CD4-positive, alpha-beta T cell treated with Interleukin-17A for 1 hour (primary cell): ENCODE measurements at places on chromosomes 4 and X.

GRCh38 chr4:87031920-87032319 is 97.1 kb downstream of the AFF1 start:
- DNase-seq = no peak

- no peak for DNase-seq
Measured at GRCh38 chr4:99361899-99362275, 9.3 kb upstream of the ADH1C start.

GRCh38 chr4:140174543-140174942 is 20.6 kb upstream of the MAML3 start:
- no peak for DNase-seq

DNA sequence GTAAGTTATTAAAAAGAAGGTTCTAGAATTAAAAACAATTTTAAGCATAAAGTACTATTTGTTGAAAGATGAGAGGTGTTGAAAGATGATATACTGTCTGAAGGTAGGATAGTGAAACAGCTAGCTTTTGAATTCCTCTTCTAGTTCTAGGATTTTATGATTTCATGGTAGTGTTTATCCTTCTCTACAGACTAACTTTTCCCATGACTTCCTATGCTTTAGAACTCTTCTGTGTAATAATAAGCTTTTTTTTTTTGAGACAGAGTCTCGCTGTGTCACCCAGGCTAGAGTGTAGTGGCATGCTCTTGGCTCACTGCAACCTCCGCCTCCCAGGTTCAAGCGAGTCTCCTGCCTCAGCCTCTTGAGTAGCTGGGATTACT is 96.0 kb upstream of the NUDT6 start:
- DNase-seq = no peak

- no peak for DNase-seq
Measured at GRCh38 chrX:110683925-110684324, 111.7 kb downstream of the CHRDL1 start.

- DNase-seq = no peak
Measured at GRCh38 chr4:10353110-10353509, 104.1 kb downstream of the ZNF518B start.

DNA sequence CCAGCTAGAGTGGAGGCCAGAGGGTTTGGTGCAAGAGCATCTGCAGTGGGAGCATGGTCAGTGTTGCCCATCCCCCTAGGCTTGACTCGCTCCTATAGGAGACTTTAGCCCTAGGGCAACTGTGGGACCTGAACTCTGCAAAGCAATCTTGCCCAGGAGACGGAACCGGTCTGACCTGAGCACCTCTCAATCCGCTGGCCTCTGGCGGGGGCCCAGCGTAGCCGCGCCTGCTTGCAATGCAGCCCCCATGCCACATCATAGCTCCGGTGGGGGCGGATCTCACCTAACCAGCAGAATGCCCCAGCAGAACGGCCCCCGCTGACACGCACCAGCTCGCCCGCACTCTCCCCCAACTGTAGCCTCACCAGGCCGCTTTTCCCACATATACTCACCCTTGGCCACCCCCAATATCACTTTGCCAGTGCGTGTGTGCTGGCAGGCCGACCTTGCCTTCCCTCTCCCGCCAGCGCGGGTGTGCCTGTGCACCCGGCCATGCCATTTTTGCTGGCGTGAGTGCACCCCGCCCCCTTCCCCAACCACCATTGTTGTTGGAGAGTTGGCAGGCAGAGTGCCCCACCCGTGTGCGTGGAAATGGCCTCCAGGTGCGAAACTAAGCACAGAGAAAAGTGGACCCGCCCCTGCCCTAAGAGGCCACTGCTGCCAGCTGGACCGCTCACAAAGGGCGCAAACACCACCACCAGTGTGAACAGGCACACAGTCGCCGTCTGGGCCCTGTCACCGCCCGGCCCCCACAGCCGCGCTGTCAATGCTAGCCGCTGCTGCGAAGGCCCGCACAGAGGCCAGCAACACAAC is 5.8 kb downstream of the BEX4 start:
- no peak for DNase-seq

DNA sequence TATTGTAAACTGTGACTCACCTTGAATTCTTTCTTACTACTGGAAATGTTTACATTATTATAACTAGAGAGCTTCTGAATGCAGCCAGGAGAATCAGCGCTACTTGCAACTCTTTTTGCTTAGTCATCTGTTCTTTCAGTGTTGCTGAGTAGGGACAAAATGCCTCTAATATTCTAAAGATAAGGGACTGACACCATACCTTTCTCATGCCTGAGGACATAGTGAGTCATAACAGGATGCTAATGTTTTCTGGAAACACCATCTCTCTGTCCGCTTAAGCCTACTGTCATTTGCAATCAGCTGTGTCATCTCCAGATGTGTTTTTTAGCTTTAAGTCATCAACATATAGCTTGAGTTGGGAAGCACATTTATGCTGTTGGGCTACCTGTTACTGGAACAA is 108.3 kb downstream of the QRFPR start:
- no peak for DNase-seq

DNA sequence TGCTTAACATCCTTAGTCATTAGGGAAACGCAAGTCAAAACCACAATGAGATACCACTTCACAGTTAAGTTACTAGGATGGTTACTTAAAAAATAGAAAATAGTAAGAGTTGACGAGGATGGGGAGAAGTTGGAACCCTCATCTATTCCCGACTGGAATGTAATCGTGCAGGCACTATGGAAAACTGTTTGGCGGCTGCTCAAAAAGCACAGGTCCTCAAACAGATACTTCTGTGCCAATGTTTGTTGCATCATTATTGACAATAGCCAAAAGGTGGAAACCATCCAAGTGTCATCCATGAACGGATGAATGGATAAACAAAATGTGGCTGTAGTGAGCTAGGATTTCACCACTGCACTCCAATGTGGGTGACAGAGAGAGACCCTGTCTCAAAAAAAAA is 11.7 kb downstream of the CTAG1B start:
- DNase-seq = no peak

- DNase-seq = no peak
Measured at GRCh38 chr4:184392748-184393559, 81.4 kb downstream of the IRF2 start.

- DNase-seq = no peak
Measured at GRCh38 chr4:3372264-3372932, 69.4 kb upstream of the HGFAC start.

- no peak for DNase-seq
Measured at GRCh38 chr4:79207281-79207680, 118.6 kb downstream of the NAA11 start.

DNA sequence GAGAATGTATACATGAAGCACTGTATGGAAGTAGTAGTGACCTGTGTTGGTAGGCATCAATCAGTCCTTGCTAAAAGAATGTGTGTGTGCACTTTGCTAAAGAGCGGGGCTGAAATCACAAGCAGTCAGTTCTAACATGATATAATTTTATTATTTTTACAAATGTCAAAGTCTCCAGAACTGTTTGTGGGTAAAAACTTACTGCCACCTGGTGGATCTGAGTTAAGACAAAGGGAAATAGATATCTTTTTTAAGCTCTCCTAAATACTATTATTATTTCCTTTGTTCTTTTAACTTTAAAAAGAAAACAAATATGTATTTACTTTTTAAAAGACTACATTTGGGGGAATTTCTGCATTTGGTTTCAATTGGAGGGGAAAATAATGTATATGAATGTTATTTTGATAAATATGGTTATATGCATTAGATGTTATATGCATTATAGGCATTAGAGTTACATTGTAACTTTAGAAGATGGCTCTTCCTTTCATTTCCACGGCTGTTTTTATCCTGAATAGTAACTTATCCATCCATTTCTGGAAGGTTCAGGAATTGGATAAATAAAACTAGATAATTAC is 7.8 kb upstream of the CLOCK start:
- peak; percentile 58 for DNase-seq

DNA sequence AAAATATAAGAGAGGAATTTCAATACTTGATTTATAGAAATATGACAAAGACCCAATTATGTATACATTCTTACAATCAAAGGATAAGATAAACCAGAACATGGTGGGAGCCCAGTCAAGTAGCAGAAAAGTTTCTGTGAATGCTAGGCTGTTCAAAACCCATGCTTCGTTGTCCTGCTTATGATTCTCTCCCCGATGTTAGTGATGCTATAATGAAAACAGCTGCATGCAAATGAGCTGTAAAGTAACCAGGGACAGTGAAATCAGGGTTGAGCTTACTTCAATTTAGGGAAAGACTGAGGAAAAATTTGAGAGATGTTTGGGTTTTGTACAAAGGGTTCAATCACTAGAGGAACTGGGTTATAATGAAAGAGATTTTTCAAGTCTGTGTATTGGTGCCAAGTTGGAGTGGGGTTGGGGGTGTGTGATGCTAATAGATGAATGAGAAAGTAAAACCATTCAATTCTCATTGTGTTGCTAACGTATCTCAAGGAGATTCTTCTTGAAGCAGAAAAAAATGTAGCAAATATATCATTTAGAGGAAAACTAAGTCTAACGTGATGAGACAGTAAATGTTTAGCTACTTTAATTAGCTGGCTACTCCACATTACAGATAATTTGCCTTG is 59.3 kb upstream of the PPP1R2C start:
- DNase-seq = no peak

- DNase-seq = no peak
Measured at GRCh38 chr4:109947918-109948317, 35.2 kb downstream of the EGF start.

- DNase-seq = no peak
Measured at GRCh38 chrX:146278381-146278780, 460.8 kb downstream of the SLITRK2 start.

DNA sequence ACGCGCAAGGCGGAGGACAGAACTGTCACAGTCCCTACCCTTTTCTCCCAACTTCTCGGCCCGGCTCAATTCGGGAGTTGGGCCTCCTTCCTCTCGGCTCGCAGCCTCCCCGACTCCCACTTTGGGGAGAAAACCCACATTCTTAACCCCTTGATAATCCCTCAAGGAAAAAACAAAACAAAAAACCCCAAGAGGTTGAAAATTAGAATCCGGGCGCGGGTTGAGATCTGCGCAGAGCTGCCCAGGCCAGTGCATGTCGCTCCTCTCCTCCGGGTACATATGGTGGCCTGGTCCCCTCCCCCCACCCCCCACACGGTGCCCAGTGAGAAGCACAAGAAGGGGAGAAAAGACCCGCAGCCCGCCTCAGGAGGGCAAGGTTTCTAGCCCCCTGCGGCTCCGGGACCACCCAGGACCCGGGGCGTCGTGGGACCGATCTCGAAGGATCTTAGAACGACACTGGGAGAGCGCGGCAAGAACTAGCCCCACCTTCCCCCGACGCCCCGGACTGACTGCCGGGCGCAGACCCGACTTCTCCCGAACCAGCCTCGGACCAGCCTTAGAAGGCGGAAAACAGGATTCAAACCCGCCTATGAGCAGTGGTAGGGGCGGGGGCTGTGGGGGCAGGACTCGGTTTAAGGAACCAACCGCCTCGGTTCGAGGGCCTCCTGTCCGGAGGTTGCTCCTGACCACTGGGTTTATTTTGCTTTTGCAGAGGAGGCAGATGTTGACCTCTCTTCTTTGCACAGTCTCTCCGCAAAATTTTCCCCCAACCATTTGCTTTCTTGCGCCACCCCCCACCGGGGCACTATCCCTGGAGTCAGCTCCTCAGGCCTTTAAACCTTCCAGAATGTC is 2.5 kb upstream of the PDGFRA start:
- no peak for DNase-seq

DNA sequence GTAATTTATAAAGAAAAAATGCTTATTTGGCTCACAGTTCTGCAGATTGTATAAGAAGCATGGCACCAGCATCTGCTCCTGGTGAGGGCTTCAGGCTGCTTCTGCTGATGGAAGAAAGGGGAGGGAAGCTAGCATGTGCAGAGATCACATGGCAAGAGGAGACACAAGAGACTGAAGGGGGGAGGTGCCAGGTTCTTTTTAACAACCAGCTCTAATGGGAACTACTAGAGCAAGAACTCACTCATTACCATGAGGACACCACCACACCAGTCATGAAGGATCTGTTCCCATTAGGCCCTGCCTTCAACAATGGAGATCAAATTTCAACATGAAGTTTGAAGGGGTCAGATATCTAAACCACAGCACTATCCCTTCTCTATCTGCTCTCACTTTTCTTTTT is 9.4 kb upstream of the COPS4 start:
- no peak for DNase-seq

DNA sequence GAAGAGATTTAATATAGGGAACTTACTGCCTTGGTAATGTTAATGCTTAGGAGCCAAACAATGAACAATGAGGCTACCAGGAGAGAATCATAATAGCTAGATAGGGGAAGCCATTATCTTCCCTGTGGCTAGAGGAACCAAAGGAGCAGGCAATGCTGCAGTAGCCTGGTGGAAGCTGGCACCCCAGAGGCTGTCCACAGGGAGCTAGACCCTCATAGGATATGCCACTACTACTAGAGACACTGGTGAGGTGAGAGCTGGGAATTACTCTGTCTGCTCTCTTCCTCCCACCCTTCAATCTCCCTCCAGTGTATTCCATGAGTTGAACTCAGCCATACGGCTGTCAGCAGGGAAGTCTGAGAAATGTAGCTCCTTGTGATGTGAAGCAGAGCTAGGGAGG is 601.4 kb downstream of the KCNIP4 start:
- DNase-seq = no peak

- DNase-seq = no peak
Measured at GRCh38 chr4:6324999-6325787, 55.5 kb downstream of the WFS1 start.

- DNase-seq = no peak
Measured at GRCh38 chrX:12496343-12496742, 294.9 kb upstream of the PRPS2 start.

DNA sequence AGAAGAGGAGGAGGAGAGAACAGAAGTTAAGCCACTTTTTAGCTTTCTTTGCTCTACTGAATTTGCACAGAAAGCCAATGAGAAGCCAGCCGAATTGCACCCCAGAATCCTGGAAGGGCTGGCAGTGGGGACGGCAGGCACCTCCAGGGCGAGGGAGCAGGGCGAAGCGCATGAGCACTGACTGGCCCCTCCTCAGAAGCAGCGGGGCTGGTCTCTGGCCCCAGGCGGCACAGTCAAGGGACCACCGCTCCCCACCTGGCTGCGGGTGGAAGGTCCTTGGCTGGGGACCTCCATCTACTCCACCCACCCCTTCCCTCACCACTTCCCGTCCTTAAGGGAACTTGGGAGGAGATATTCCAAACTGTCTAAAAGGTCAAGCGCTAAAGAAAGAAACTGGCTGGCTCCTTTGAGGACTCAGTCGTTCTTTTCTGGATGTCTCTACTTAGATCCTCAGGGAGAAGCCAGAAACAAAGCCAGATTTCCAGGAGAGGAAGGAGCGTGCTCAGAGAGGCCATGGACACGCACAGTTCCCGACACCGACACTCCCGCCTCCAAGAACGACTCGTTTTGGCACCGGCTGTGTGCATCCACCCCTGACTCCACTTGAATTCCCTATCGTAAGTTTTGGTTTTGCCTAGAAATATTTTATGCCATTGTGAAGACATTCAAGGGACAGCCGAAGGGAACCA is 59.5 kb upstream of the CRMP1 start:
- DNase-seq = no peak

GRCh38 chr4:6563935-6564645 is 10.9 kb upstream of the MAN2B2 start:
- DNase-seq = no peak

- no peak for DNase-seq
Measured at GRCh38 chr4:100261346-100261745, 71.1 kb upstream of the DDIT4L start.
